ENCODE measurements at places on chromosomes 6 and 20.

GRCh38 chr6:167714152-167714551 lies 112.6 kb upstream of the AFDN start:
- no peak for DNase-seq

- DNase-seq: no peak
Observed at GRCh38 chr6:79922018-79922417, 25.3 kb downstream of the ELOVL4 start.

DNA sequence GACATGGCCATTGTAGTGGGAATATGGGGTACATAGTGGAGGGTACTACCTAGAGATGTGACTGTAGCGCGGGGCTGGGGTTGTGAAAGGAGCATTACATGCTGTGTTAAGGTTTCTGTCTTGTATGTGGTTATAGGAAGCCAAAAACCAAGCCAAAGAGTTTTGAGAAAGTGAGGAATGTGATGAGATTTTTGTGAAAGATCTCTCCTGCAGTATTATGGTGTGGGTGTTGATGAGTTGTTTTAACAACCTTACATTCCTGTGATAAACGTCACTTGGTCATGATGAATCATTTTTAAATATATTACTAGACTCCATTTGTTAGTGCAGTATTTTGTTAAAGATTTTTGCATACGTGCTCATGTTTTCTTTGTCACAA lies 48.9 kb downstream of the ZFAND3 start:
- no peak for DNase-seq

DNA sequence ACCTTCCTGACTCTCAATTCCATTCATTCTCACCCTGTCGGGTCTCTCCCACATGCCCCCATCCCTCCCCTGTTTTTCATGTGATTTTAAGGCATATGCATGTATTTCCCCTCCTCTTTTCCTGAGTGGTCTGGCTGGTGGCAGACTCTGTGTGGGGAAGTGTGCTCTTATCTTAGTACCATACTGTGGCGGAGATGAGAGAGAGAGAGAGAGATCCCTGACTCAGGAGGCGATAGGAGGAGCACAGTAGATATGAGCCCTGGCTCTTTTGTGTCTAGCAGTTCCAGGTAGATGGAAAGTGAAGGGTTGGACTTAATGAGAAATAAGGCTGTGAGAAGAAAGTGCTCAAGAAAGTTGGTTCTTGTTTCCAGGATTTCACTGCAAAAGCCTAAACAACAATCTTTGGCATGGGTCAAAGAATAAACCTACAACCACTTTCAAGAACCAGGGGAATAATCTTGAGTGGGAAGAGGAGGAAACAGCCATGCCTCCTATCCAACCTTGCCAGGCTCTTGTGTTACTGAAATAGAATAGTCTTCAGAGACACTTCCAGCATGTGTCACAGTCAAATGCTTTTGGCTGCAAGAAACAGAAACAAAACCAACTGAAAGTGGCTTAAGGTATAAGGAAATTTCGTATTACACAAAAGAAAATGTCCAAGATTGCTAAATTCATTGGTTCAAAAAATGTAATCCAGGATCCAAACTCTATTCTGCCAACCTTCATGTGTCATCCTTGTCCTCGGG lies 123.8 kb upstream of the MYLIP start:
- no peak for DNase-seq

- no peak for DNase-seq
Observed at GRCh38 chr6:148846778-148847761, 100.2 kb downstream of the UST start.

Data from NCI-H1105 treated with DMSO at 0.1 percent for 48 hours (cell line).